ENCODE measurements at places on chromosomes 3 and 15.

DNA sequence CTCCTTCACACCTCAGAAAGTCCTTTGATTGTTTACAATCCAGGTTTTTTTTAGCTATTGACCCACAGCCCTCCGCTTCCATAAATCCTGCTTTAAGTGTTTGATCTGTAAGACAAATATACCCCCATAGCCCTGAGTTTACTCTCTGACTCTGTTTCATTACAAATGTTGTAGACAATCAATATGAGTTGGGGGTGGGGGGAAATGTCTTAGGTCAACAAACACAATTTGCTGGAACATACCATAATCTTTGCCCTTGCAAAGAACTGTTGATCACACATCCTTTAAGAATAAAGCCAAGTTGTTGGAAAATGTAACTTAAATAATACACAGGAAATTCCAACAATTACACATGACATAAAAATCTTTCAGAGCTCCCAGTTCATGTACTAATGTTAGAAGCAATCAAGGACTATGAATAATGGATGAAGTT is 301.8 kb upstream of the SEMA6D start:
- DNase-seq = no peak

DNA sequence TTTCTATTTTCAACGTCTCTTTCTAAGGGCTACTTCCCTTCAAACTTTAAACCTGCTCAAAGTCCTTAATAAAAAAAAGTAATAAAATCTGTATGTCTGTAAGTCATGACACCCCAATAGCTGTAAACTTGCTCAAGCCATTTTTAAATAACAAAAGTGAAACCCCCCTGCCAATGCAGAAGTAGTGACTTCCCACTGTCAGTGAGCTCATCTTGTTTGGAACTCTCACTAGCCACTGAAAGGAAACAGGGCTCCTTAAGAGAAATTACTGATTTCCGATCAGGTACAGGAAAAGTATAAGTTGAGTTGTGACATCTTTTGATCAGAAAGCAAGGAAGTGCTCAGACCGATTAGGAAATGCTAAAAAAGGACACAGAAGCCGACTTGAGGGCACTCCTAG is 27.6 kb upstream of the GPR171 start:
- no peak for DNase-seq

DNA sequence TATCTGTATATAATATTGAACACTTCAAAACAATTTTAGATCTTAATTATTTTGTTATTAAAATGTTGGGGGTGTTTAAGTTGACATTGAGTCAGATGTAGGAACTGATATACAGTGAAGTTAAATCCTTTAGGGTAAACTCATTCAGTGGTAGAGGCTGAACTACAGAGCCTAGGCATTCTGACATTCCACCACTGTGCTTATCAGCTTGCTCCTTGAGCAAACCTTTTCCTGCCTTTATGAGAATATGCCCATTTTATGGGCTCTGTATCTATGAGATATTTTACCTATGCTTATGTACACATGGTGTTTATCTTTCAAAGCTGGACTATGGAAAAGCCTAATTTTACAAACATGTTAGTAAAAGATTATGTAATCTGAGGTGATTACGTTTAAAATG is 407.5 kb downstream of the ZBTB20 start:
- no peak for DNase-seq

DNA sequence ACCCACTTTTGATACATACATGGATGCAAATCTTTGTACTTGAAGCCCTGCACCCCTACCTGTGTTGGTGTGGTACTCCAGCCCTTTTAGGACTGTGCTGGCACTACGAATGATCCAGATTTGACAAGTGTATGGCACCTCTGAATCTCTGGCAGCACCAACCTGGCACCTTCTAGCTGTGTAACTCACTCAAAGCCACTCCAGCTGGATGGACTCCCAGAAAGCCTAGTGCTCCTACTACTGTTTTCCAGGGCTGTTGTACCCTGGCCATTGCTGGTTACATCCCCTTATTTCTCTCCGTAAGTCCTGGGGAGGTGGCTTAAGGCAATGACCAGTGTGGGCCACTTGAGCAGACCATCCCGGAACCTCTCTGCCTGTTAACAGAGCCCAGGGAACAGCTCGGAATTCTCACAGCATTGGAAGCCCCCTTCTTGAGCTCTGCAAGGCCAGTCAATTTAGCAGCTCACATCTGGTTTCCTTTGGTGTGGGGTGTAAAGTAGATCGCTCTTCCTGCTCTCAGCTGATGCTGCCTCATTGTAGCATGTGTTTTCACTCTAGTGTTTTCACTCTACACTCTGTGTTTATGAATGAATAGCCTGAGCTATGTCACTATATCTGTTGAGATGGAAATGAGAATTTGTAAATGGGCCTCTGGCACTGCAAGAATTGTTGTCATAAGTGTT is 12.2 kb downstream of the CALML4 start:
- no peak for DNase-seq

DNA sequence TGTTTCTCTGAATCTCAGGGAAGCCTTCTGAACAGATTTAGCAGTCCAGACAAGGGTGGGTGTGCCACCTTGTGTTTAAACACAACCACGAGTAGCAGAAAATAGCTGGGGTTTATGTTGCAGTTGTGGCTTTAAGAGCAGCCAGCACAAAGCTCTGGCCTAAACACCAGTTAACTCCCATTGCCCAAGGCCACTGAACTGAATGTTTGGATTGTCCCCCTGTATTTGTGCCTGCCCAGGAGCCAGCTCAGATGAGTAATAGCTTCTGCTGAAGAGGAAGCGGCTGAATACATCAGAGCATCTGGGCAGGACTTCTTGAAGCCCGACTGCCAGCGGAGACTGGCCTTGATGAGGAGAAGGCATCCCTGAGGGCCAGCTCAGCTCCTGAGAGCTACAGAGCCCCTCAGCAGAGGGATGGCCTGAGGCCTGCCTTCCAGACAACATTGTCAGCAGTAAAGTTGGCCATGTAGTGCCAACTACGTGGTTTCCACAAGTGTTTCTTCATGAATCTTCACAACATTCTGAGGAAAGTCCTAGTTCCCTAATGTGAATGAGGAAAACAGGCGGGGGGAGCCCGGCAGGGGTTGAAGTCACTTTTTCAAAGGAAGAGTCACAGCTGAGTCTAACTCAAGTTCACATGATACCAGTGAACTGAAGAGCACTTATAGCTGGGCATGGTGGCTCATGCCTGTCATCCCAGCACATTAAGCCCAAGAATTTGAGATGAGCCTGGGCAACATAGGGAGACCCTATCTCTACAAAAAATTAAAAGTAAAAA is 65.8 kb upstream of the ZBTB38 start:
- peak; percentile 32 for DNase-seq

GRCh38 chr3:55719006-55719405 is 231.9 kb upstream of the WNT5A start:
- no peak for DNase-seq

GRCh38 chr3:114175204-114175987 is 3.5 kb downstream of the DRD3 start:
- no peak for DNase-seq

- DNase-seq = no peak
These were observed 106.3 kb upstream of the BFSP2 start for GRCh38 chr3:133293397-133294110.

- no peak for DNase-seq
These were observed 119.3 kb downstream of the FRMD4B start for GRCh38 chr3:69266585-69266984.

GRCh38 chr3:13025778-13026518 is 47.3 kb downstream of the IQSEC1 start:
- DNase-seq = no peak

DNA sequence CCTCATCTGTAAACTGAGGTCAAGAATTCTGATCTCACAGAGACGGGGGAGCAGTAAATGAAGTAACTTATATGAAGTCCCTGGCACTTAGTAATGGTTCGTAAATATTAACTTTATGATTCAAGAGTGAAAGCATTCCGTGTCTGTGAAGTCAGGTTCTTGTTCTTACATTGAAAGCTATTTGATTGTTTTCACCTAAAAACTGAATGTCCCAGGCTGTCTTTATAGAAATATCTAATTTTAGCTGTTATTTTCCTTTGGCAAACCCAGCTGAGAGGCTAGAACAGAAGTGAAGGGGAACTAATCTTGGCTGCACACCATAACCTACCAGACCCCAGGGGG is 84.5 kb downstream of the CHSY1 start:
- peak; percentile 49 for DNase-seq

DNA sequence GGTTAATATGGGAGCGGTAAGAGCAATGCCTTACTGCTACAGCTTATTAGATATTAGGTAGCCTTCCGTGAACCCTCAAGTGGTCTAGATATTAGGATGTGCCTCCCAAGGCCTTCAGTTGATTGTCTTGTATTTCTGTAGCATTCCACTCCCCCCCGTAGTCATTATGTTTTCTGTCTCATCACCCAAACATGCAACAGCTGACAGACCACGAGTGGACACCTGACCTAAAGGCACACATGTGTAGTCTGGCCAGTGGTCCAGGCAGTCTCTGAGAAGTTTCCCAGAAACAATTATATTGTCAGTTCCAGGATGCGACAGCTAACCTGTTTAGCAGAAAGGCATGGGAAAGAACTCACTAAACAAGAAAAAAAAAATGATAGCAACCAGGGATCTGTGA is 1000.9 kb downstream of the AGBL1 start:
- no peak for DNase-seq

GRCh38 chr3:164408326-164408725 is 670.0 kb downstream of the SI start:
- no peak for DNase-seq

- no peak for DNase-seq
These were observed 367.2 kb downstream of the CNTN4 start for GRCh38 chr3:2465842-2466241.

DNA sequence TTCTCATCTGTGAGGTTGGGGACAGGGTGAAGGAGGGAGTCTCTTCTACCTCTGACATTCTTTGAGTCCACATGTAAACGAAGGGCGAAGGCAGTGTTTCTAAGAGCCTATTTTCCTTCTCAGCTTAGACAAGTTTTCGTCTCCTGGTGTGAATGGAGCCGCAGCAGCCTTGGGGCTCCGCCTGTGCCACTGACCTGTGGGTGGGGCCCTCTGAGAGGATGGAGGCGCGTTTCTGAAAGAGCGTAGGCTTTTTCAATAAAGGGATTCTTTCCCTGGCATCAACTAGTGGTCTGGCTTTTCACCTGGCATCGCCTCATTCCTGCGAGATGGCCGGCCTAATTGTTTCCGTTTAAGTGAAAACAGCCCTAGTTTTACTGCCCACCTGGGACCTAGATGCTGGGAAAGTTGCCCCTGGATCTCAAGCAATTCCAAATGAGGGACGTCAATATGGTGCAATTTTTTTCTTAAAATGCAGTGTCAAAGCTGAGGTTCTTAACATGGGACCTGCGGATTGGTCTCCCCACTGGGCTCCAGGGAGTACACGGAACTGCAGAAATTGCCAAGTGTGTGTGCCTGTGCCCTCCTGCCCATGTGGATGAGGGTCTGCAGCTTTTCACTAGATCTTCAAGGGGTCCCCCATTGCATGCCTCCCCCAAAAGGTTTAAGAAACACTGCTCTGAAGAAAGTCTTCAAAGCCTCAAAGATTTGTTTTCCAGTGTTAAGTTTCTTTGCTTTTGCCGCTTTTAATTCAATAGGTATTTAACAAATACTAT is 958 bp downstream of the GLDN start:
- DNase-seq = no peak

- no peak for DNase-seq
These were observed 151.7 kb upstream of the TBL1XR1 start for GRCh38 chr3:177348974-177349373.

- DNase-seq = no peak
These were observed 83.1 kb downstream of the DIPK2A start for GRCh38 chr3:144054766-144055165.

DNA sequence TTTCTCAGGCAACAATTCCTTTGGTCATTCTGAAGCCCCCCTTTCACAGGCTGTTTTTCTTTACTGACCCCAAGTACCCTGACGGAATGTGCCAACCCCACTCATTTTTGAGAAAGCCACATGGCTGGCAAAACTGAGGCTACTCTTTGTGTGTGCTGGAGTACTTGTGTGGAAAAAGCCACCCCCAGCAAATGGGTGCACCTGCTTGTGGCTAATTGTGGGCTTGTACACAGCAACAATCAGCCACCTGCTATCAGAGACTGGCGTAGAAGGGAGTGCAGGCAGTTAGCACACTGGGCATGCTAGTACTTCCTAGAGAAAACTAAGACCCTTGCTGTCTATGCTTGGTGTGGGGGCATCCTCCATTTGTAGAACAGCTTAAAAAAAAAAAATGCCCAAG is 110.1 kb upstream of the LMOD3 start:
- no peak for DNase-seq

DNA sequence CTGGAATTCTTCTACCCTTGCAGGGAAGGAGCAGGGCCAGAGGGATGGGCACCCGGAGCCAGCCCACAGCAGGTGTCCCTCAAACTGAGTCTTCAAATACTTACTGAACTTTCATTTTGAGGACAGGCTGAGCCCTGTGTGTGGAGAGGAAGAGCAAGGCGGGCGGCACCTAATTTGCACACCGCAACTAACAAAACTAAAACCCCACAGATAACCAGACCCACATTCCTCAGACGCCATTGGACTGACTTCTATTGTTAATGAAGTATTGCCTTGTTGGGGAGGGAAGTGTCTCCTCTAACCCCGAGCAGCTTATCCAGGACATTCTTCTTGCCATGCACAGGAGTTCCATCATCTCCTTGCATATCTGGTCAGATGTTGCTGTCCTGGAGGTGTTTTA is 105.2 kb upstream of the NR2E3 start:
- peak; percentile 58 for DNase-seq

DNA sequence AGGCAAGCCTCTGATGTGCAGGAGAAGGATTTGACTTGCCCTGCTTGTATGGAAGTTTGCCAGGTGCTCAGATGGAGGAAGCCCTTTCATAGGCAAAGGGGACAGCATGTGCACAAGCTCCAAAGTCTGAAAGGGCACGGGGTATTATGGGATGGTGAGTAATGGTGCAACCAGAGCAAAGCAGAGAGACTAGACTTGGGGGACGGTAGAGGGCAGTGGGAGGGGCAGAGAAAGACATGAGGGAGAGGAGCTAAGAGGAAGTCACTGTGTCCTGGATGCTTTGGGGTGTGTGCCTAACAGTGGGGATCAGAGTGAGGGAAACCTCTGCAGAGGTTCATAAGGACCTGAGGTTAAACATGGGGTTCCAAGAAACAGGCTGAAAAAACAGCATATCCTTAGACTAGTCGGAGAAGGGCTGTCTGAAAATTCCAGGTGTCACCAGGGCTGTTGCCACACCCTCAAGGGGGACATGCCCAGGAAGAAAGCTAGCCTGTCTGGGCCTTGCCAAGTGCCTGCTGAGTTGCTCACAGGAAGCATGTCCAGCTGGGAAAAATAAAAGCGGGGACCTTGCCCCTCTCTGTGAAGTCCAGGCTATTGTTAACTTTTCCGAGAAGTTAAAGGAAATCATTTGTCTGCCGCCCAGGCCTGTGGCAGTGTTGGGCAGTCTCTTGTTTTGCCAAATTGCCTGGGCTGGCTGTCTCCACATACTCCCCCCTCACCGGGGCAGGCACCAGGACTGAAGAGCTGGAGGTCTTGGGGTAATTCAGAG is 47.1 kb downstream of the HRH1 start:
- DNase-seq = peak; percentile 63

DNA sequence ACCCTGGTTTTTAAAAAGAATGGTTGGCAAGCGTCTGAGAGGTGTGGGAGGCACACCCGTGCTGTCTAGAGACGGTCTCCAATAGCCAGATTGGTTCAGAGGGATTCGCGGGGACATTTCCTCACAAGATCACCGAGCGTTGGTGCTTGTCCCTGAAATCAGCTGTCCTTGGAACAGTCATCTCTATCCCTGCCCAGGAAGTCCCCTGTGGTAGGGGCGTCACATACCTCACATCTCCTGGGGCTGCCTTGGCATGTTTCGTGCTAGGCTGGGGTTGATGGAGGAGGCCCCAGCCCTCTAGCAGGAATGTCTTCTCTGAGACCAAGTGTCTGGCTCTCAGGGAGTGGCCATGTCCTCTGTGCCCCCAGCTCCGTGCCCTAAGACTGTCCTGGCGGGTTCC is 6.8 kb downstream of the FBLN2 start:
- DNase-seq = no peak

Measured in kidney tubule cell (primary cell).